ENCODE measurements at places on chromosomes 12 and 14.

- DNase-seq: peak; percentile 57
Observed at GRCh38 chr14:92880851-92881250, 42.1 kb upstream of the CHGA start.

- DNase-seq: no peak
Observed at GRCh38 chr12:131574395-131574771, 136.5 kb upstream of the SFSWAP start.

DNA sequence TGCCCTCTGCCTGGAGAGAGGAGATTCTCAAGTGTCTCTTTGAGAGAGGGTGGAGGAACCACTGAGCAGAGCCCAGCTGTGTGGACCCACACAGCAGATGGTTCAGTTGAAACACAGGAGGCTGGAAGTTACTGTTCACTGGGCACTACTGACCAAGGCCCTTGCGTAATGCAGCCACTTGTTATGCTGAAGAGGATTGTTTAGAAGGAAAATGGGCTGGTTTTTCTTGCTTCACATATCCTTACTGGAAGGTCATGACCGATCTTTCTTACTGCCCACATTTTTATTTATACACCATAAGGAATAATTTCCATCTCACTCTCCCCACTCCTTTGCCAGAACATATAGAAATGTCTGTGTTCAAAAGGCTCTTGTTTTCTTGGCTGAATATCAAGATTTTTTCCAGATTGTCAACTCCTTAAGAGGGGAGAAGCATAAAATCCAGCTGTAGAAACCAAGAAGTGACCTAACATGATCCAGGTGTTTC is 375.1 kb upstream of the DDHD1 start:
- DNase-seq: no peak

DNA sequence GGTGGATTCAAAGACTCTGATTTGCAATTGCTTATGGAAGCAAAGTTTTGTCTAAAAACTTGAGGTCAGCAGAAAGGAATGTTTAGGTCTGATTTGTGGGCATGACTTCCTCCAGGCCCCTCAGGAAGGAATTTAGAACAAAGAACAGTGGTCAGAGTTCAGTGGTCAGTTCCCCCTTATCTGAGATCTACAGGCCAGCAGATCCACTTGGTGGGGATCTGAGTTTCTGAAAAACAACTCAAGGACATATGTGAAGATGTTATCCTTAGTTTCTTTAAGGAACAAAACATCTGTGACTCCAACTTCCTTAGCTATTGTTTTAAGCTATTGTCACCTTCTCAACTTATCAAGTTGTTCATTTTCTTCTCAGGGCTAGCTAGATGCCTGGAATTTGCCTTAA is 28.0 kb upstream of the NAA30 start:
- DNase-seq: no peak

- DNase-seq: no peak
Observed at GRCh38 chr14:29759521-29760340, 167.9 kb downstream of the PRKD1 start.

DNA sequence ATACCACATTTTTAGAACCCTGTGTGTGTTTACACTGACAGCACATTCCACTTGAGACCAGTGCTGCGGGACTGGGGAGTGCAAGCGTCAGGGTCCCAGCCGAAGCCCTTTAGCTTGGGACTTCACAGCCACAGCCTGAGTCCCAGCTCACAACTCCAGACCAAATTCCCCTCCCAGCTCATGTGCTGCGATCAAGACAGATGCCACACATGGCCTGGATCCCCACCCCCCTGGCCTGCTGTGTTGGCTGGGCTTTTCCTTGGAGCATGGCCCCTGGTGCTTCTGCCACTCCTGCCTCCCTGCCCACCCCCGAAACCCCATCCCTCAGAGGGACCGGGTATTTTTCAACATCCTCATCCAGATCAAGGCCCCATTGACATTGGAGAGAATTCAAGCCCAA is 63.7 kb downstream of the WDR20 start:
- no peak for DNase-seq

- no peak for DNase-seq
Observed at GRCh38 chr14:100618318-100618693, 31.1 kb upstream of the BEGAIN start.

DNA sequence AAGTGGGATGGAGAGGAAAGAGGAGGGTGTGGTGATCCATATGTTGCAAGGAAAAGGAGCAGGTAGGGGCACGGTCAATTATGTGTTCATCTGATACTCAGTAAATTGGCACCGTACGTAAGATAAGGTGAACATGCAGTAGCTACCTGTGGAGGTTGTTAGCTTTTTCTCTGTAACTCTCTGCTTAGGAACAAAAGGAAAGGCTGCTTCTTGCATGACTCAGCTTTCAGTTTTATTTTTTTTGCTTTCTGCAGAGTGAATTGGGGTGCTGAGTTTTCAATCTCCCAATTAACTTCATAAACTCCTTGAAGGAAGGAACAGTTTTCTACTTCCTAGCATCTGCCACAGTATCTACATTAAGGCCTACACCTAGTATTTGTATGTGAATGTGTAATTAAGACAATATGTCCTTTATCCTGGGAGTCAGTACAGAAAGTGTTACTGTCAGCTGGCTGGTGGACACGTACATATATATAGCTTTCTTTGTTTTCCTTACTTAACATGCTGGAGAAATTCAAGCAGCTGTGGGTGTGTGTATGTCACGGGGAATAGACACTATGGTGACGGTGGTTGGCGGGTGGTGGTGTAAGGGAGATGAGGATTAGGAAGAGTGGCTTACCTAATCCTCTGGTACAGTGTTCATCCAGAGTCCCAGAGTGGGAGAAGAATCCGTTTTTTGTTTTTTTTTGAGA is 40.1 kb upstream of the WNK1 start:
- DNase-seq: no peak

DNA sequence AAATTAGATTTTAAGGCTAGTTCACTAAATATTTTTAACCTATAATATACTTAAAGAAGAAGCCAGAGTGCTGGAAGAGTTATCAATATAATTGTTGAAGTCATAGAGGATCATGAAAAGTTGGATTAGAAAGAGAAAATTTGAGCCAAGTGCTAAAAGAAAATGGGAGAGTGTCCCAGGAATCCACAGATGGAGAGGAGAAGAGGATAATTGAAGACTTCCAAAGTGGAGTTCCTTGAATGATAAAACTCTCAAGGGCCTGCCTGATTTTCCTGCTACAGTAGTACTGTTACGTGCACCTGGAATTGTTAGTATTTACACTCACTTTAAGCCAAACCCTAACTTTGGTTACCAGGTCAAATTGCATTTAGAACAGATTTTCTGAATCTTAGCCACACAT is 113.2 kb downstream of the MSRB3 start:
- DNase-seq: no peak

DNA sequence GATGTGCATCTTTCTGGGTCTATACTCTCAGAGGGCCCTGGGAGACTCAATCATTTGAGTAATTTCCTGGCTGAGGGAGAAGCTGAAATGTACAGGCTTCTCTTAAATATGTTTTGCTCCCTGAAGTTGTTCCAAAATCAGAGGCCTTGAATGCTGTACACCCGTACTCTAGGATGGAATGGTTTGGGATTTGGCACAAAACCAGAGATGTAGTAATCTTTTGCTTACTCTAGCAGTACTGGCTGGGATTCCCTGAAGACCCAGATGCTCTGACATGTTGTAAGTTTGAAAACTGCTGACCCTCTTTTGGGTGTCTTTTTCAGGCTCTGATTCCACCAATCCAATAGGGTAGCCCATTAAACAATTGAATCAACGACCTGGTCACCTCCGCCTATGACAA is 10.4 kb downstream of the ACACB start:
- no peak for DNase-seq

DNA sequence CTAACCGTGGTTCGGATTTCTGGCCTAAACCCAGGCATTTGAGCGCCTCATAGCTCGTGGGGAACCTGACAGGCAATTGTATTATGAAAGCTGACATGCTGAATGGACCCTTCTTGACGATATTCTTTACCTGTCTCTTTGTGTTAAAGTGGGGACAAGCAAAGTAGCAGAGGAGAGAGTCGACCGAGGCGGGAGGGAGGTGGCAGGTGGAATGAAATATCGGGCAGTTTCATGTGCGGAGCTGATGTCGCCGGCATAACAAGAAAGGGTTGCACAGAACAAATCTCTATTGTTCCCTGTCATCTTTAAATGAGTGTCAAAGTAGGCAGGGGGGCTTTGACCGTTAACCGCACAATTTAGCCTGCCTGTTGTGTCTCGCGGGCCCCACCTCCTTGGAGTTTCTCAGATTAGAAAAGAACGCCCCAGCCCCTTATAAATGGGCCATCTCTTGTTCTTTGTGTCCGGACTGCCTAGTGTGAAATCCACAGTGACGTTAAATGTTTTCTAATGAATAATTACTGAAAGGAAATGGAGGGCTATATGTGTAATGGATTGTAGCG is 11.5 kb downstream of the MYO1H start:
- DNase-seq: no peak

DNA sequence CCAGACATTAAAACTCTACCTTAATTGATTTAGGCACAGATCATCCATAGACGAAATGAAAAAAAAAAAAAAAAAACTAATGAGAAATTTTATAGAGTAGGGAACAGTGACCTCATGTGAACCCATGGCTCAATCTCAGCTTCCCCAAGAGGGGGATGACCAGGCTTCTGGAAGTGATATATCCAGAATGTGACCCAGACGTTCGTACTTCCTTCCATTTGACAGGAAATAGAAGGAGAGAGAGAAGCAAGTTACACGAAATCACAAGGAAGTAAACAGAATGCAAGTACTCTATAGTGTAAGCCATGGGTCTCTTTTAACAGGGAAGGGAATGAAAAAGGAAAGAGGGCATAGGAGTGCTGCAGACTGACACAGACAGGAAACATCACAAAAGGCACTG is 10.1 kb downstream of the FOXN3 start:
- DNase-seq: no peak

DNA sequence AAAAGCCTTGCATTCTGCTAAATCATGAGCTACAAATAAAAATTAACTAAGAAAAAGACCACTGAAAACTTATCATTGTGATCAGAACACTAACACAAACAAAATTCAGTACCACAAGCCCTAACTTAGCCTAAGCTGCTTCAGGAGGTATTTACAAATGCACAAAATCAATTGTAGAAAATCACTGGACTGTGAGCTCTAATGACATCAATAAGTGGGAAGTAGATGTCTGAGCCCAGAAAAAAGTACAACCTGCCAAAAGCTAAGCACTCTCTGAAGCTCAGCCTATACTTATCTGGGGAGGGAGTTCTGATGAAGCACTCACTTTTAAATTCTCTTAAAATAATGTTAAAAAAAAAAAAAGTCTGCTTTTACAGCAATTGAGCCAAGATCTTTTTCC is 92.9 kb downstream of the SLCO1B1 start:
- DNase-seq: no peak

GRCh38 chr14:49212721-49213120 is 373.5 kb downstream of the RPS29 start:
- DNase-seq: no peak

DNA sequence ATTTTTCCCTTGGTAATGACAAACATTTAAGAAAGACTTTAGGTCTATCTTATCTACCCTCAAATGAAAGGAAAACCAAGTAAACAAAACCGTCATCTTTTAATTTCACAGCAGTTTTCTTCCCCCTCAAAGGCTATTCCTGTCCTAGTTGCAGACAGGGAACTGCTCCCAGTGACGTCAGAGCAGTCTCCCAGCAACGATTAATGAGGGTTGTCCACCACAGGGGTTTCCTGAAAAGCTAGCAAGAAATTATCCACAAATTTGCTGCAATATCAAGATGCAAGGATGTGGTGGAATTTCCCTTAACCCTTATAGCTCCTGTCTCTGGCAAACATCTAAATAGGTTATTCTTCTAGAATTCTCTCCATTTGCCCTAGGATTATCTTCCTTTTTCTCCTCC is 89.1 kb upstream of the STAC3 start:
- DNase-seq: no peak

DNA sequence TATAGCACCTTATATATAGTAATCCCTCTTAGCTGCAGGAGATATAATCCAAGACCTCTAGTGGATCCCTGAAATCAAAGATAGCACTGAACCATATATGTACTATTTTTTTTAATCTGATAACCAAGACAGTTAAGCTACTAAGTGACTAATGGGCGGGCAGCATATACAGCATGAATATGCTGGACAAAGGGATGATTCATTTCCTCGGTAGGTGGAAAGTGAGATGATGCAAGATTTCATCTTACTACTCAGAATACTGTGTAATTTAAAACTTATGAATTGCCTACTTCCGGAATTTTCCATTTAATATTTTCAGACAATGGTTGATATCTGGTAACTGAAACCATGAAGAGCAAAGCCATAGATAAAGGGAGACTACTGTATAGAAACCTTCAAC is 36.2 kb downstream of the PRMT8 start:
- no peak for DNase-seq

GRCh38 chr12:100830003-100830795 is 35.6 kb downstream of the ANO4 start:
- DNase-seq: no peak

All from NCI-H2081 (cell line).